ENCODE measurements at places on chromosomes 3 and 15.

DNA sequence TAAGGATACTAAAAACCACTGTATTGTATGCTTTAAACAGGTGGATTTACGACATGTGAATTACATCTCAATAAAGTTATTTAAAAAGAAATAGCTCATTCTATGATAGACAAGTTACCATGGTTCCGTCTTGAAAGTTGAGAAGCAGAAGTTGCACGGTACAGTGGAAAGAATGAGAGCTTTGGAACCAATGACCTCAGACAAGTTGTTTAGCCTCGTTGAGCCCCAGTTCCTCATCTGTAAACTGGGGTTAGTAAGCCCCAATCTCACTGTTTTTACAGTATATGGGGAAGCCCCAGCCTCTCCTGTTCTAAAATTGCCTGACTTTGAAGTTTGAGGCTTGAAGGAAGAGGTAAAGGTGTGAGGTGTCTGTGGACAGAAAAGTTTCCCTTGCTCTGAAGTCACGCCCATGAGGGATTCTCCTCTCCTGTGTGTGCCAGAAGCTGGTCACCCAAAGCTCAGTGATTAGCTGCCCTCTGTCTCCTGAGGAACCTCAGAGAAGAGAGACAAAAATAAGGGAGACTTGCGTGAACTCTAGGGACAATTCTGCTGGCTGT, 10.0 kb downstream of the CRYGS start:
- DNase-seq: no peak

DNA sequence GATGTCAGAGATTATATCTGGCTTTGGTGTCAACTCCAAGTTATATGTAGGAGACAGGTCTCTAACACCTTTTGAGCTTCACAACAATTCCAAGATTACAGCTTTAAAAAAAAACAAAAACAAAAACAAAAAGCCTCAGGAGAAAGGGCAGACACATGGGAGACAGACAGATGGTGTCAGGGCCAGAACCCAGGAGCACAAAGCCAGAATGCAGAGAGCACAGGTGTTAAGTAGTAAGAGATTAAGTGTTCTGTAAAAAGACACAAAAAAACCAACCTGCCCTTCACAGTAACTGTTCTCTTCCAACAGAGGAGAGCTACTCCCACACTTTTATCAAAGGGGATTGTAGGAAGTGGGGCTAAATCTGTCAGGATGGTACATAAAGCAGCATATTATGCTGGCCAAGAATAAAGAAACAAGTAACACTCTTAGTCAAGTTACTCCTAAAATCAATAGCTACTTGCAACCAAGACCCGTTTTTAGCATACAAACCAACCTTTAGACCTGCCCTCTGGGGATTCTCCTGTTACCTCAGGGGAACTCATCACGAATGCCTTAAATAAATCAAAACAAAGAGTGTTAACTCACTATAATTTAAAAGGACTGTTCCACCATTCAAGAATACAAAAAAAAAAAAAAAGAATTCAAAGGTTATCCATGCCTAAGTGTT, 5.9 kb downstream of the CPEB1 start:
- DNase-seq: no peak

GRCh38 chr15:75202251-75203016, 752 bp downstream of the C15orf39 start:
- DNase-seq: peak; percentile 59

- peak; percentile 86 for DNase-seq
Measured at GRCh38 chr15:63372018-63372705, 9.5 kb downstream of the CA12 start.
